ENCODE measurements at places on chromosomes 12 and 14.

GRCh38 chr14:59161561-59162175 lies 26.8 kb upstream of the DAAM1 start:
- DNase-seq: no peak

GRCh38 chr14:90601563-90601962 lies 204.7 kb downstream of the CALM1 start:
- DNase-seq: no peak

DNA sequence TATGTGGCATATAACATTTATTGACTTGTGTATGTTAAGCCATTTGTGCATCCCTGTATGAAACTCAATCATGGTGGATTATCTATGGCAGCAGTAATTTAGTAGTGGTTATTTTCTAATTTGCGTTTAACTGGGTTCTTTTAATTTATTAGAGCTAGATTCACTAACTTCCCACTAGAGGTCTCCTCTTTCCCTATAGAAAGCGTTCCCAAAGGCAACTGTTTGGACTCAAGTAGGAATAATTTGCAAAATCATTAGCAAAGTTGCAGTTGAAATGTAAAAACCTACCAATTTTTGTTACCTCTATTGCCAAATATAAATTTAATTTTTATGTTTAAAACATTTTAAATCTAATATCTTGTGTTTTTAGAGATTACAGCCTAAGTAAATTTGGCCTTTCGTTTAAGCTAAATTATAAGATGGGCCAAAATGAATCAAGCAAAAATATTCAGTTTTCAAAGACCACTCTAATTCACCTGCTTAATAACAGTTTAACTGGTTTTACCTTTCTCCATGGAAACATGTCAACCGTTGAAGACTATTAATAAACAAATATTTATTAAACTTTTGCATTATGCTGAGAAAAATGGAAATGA lies 6.0 kb downstream of the DMAC2L start:
- peak; percentile 7 for DNase-seq

DNA sequence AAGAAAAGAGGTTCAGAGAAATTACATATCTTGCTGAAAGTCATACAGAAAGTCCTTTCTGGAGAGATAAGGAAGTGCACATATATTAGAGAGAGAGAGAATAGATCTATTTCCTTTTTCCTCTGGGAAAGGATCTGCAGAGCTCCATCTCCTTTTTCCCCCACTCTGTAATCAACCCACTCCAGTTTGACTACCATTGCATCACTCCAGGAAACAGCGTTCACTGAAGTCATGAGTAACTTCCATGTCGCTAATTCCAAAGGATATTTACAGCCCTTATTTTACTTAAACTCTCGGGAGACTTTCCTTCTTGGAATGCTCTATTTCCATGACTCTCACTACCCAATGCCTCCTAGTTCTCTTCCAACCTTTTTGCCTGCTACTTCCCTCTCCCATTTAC lies 72.5 kb upstream of the PARP11 start:
- no peak for DNase-seq

DNA sequence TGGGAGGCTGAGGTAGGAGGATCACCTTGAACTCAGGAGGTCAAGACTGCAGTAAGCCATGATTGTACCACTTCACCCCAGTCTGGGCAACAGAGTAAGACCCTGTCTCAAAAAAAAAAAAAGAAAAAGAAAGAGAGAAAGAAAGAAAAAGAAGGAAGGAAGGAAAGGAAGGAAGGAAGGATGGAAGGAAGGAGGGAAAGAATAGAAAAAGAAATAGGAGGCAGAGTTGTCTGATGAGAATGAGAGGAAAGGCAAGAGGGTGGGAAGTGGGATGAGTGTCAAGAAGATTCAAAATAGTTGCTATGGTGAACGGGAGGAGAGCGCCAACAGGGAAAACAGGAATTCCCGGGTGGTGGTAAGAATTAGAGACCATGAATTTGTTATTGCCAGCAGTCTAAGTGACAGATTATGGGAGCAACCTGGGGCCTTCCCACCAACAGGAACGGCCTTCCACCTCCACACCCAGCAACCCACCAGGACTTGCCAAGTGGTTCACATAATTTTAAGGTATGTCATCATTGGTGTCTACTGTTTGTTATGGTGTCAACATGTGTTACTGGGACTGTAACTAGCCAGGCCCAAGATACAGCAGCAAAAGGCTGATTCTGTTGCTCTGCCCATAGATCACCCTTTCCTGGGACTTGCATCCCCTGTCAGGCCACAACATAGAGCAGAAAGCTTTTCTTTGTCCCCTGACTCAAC lies 36.1 kb upstream of the C12orf76 start:
- DNase-seq: no peak

DNA sequence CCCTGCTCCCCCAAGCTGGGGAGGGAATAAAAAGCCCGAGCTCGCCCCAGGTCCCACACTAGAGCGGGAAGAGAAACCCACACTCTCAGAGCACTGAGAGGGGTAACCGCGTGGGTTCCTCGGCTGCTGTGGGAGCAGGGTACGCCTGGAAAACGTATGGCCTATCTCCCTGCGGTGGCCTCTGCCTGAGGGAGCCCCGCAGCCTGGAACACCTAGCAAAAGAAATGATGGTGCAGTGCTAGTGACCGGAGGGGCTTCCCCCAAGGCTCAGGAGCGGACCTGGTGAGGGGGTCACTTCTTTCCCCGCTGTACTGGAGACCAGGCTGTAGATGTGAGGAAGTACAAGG lies 2.5 kb upstream of the OR4N2 start:
- DNase-seq: no peak

DNA sequence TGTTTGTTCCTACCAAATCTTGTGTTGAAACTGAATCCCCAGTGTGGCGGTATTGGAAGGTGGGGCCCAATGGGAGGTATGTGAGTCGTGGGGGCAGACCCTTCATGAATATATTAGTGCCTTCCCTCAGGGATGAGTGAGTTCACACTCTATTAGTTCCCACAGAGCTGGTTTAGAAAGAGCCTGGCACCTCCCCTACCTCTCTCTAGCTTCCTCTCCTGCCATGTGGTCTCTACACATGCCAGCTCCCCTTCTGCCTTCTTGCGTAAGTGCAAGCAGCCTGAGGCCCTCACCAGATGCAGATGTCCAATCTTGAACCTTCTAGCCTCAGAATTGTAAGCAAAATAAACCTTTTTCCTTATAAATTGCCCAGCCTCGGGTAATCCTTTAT lies 105.8 kb downstream of the SPTSSA start:
- DNase-seq: no peak

DNA sequence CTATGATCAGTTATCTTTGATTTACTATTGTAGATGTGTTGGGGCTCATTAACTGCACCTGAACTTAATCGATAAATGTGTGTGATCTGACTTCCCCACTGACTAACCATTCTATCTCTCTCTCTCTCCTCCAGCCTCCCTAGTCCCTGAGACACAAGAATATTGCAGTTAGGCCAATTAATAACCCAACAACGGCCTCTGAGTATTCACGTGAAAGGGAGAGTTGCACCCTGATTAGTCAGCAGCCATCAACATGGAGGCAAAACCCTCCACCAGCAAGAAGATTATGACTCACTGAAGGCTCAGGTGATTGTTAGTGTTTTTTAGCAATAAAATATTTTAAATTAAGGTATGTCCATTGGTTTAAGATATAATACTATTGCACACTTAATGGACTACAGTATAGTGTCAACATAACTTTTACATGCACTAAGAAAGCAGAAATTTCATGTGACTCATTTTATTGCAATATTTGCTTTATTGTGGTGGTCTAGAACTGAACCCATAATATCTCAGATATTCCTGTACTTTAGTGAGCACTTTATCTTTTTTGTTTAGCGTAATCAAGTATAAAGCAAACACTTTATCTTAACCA lies 77.1 kb upstream of the PTGDR start:
- DNase-seq: no peak

DNA sequence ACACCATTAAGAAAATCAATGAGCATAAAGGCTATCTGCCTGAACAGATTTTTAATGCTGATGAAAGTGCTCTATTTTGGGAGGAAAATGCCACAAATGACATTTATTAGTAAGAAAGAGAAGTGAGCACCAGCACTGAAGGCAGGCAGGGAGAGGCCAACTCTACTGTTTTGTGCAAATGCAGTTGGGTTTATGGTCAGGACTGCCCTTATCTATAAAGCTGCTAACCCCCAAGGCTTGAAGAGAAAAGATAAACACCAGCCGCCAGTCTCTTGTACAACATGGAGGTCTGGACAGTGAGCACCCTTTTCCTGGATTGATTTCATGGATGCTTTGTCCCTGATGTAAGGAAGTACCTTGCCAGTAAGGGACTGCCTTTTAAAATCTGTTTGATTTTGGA lies 246.8 kb upstream of the SFSWAP start:
- no peak for DNase-seq

- DNase-seq: no peak
Measured at GRCh38 chr14:57266065-57266464, 2.6 kb downstream of the EXOC5 start.

DNA sequence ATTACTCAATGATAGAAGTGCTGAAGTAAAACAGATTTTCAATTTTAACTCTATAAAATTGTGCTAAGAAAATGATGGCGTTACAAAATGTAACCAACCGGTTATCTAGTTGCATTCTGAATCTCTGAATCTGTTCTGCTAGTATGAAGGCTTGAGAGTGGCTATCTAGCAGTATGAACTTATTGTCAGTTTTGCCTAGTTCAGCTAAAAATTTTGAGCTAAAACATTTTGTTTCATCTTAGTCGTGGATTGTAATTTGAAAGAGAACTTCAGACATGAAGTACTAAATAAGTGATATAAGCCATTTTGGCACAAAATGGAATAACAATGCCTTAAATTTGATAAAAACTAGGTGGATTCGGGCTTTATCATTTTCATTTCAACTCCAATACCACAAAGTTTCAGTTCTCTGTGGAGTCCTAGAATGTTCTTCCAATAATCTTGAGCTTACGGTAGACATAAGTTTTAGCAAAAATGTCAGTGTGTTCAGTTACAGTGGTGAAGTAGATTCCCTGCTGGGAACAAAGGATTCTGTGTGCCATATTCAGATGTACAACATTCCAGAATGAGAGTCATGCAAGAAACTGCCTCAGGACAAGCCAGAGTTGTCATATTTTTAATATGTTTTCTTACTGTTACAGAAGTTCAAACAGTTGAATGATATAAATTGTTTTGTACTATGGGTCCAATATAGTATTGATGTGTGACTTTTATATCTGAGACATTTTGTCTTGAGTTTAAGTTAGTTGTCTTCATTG lies 28.1 kb downstream of the ATP6V1D start:
- DNase-seq: no peak

DNA sequence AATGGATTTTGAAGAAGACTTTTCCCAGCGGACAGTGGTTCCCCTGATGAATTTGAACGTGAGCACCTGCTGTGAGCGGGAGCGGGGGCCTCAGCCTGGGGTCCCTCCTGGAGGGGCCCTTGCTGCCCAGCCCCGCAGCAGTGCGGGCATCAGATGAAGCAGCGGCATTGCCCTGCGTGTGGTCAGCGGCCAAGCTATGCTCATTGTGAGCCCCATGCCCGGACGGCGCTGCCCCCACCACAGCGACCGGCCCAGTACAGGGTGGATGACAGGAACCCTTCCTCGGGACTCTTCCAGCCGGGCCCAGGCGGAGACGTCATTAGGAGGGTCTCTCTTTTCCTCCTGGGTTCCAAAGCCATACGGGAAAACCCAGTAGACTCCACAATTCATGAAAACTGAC lies 3.5 kb downstream of the LRCOL1 start:
- no peak for DNase-seq

DNA sequence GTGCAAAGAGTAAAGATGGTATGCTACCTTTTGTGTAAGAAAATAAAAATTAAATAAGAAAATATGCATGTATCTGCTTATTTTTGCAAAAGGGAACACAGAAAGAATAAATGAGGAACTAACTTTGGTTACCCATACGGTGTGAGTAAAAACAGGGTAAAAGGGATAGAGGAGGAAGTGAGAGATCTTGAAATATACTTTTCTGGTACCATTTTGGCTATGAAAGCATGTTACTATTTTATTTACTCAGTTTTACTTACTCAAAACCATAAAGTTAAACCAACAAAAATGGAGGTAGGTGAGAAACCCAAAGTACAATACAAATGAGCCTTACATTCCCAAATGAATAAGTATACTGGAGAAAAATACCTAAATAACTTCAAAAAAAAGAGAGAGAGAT lies 122.0 kb upstream of the EGLN3 start:
- no peak for DNase-seq

DNA sequence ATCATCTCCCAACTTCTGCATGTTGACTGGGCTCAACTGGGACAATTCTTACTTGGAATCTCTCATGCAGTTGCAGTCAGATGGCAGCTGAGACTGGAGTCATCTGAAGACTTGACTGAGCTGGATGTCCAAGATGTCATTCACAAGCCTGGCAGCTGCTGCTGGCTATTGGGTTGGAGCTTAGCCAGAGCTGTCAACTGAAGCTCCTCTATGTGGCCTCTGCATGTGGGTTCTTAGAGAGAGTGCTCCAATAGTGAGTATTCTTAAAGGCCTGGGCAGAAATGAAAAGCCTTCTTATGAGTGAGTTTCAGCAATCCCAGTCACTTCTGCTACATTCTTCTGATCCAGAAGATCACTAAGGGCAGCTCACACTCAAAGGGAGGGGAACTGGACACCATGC lies 440.9 kb downstream of the LRIG3 start:
- no peak for DNase-seq

- DNase-seq: no peak
Measured at GRCh38 chr12:126581655-126582054, 1516.4 kb downstream of the AACS start.

DNA sequence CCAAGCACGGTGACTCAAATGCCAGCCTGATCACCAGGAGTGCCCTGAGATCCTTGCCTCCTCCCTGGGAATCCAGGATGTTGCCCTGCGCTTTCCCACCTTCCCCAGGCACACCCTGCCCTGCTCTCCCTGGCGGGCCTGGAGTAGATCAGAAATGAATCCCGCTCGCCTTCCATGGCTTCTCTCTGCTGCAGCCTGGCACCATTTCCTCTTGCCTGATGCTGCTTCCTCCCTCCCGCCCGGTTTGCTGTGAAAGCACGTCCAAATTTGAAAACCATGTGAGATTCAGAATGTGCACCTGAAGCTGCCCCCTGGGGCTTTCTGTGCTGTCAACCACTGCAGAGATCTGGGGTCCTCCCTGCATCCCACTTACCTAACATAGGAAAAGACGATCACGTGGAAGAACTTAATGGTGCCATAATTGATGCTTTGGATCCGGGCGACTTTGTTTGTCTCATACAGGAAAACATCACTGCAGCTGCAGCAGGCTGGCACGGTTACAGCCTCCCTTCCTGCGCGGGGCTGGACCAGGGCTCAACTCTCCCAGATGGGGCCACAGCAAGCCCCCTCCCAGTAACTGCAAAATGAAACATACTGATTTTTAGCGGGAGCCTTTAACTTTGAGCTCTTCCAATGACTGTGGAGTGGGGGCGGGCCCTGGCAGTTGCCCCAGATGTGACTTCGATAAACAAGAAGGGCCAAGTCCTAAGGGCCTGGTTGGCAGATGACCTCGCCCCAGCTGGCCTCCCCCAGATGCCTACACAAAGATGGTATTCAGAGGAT lies 24.9 kb upstream of the C12orf76 start:
- peak; percentile 78 for DNase-seq

DNA sequence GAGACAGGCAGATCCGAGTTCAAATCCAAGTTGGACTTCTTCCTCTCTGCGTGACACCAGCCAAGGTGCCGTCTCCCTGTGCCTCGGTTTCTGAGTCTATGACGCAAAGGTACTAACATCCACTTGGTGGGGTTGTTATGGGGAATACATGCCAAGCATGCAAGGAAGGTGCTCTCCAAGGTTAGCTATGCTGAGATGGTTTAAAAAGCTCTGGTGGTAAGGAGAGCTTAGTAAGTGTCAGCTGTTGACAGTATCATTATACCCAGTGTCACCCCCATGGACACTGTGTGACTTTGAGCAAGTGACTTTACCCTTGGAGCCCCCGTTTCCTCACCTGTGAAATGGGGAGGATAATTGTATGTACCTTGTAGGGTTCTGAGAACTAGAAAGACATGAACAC lies 22.2 kb downstream of the MMAB start:
- DNase-seq: no peak

GRCh38 chr12:122841544-122842321 lies 6.5 kb downstream of the HIP1R start:
- no peak for DNase-seq
